ENCODE measurements at places on chromosomes 4 and X. TPM values are rescaled to one million over a fixed set of nuclear protein-coding genes. Genes with fewer than 3 reads are reported as not detected.

- DNase-seq = peak; percentile 99
Measured at GRCh38 chrX:1391707-1392375, at the start of gene SLC25A6. SLC25A6 (minus strand) TSS chrX:1392113; CDS start chrX:1392009, 104 bp downstream.

- peak; percentile 26 for DNase-seq
Measured at GRCh38 chr4:113328514-113328913, 279.1 kb downstream of the ANK2 start.

GRCh38 chrX:69556060-69557011 lies 52.2 kb downstream of the NALF2 start:
- no peak for DNase-seq

The SHOX gene
- total RNA-seq = not detected

The XIAP gene
- total RNA-seq = 28.7 TPM

The ATP2B3 gene
- total RNA-seq = not detected

The ASMT gene
- total RNA-seq = not detected

The STOX2 gene
- total RNA-seq = 0.53 TPM

Measured in OCI-LY7 (cell line).